Omental fat pad (tissue), 4 donors: ENCODE measurements at places on chromosomes 3 and 15. TPM values are rescaled to one million over a fixed set of nuclear protein-coding genes. Genes with fewer than 3 reads are reported as not detected.

The CPN2 gene
- not detected for total RNA-seq

GRCh38 chr3:44914936-44915335 lies 40.5 kb downstream of the TGM4 start:
- no peak for DNase-seq

- no peak for DNase-seq
Measured at GRCh38 chr3:112121577-112122547, 11.2 kb downstream of the GCSAM start.

DNA sequence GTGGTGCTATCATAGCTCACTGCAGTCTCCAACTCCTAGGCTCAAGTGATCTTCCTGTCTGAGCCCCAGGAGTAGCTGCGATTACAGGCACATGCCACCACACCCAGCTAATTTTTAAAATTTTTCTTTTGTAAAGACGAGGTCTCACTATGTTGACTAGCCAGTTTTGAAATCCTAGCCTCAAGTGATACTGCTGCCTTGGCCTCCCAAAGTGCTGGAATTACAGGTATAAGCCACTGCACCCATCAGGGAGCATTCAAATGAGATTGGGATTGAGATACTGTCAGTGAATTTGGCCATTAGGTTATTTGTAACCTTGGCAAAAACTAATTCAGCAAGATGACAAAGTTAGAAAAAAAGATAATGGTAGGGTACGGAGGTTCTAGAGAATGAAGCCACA lies 21.7 kb downstream of the EDC3 start:
- DNase-seq: no peak

The COL8A1 gene
- total RNA-seq: 157 TPM

The ANKRD63 gene
- total RNA-seq: not detected

- no peak for DNase-seq
Measured at GRCh38 chr3:7692866-7693265, 808.8 kb upstream of the LMCD1 start.

DNA sequence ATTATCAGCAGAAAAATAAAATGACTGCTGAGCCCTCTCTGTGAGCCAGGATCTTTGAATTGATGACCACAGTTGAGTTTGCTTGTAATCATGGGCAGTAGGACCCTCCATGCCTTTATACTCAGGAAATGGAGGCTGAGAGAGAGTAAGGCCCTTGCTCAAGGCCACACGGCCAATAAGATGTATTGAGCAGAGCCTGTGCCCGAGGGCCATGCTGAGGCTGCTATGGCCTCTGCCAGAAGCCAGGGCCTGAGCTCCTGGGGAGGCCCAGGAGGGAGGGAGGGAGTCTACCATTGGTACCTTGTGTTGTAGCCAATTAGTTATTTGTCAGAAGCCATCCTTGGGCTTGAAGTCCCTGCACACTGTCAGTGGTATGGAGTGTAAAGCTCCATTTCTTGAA lies 151.4 kb downstream of the DNAJB8 start:
- no peak for DNase-seq

The CBLB gene
- 205 TPM for total RNA-seq

DNA sequence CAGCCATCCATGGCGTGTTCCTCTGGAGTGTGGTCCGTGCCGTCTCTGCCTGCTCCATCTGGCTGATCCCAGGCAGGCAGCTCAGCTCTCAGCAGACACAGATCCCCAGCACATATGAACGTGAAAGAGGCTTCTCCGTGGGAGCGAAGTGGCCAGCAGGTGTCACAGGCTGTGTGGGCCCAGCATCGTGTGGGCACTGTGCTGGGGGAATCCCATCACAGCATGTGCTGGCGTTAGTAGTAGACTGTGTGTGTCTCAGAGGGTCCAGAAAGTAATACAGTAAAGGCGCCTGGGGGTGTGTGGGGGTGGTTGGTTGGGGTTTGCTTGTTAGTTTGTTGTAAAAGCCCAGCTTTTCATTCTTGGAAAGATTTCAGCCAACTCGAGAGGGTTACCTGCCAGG lies 147.6 kb downstream of the IGF1R start:
- no peak for DNase-seq

DNA sequence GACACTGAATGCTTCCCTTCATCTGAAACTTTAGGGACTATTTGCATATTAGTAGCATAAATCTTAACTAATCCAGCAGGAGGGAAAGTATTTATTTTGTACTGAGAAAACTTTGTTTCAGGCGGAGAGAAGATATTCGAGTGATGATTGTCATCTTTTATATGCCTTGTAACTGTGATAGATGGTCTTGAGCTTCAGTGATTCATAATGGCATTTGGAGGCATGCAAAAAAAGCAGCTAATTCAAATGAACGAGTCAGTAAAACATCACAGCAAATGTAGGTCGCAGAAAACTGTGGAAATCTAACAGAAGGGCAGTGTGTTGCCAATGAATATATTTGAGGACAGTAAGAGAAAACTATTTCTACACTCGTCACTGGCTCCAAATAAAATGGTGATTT lies 643.7 kb upstream of the NAALADL2 start:
- DNase-seq: no peak

DNA sequence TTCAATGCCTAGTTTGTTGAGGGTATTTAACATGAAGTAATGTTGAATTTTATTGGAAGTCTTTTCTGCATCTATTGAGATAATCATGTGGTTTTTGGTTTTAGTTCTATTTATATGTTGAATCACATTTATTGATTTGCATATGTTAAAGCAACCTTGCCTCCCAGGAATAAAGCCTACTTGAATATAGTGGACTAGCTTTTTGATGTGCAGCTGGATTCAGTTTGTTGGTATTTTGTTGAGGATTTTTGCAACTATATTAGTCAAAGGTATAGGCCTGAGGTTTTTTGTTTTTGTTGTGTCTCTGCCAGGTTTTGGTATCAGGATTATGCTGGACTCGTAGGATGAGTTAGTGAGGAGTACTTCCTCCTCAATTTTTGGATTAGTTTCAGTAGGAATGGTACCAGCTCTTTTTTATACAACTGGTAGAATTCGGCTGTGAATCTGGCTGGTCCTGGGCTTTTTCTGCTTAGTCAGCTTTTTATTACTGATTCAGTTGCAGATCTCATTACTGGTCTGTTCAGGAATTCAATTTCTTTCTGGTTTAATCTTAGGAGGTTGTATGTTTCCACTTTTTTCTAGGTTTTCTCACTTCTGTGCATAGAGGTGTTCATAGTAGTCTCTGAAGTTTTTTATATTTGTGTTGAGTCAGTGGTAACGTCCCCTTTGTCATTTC lies 209.8 kb upstream of the RBMS3 start:
- DNase-seq: no peak

DNA sequence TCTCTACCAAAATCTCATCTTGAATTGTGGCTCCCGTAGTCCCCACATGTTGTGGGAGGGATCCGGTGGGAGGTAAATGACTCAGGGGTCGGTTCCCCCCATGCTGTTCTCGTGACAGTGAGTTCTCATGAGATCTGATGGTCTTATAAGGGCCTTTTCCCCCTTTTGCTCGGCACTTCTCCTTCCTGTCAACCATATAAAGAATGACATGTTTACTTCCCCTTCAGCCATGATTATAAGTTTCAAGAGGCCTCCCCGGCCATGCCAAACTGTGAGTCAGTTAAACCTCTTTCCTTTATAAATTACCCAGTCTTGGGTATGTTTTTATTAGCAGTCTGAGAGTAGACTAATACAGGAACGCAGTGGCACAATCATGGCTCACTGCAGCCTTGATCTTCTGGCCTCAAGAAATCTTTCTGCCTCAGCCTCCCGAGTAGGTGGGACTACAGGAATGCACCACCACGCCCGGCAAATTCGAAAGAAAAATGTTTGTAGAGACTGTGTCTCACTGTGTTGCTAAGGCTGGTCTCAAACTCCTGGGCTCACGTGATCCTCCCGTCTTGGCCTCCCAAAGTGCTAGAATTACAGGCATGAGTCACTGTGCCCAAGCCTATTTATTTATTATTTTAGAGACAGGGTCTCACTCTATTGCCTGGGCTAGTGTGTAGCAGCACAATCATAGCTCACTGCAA lies 101.0 kb downstream of the ATP10A start:
- DNase-seq: no peak

DNA sequence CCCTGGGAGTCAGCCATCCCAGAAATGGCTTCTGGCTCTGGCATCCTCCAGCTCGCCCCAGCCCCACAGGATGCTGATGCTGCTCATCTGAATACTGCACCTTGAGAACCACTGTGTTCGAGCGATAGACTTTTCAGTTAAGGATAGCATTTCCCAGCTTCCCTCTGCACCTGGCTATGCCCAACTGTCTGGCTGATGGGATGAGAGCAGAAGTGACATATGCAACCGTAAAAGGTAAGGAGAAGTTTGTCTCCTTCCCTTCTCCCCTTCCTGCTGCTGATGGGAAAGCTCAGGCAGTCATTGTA lies 9.7 kb upstream of the HHATL start:
- DNase-seq: no peak

GRCh38 chr3:22893644-22894325 lies 309.3 kb upstream of the UBE2E2 start:
- DNase-seq: no peak

- no peak for DNase-seq
Measured at GRCh38 chr3:51605938-51606337, 65.1 kb upstream of the TEX264 start.

DNA sequence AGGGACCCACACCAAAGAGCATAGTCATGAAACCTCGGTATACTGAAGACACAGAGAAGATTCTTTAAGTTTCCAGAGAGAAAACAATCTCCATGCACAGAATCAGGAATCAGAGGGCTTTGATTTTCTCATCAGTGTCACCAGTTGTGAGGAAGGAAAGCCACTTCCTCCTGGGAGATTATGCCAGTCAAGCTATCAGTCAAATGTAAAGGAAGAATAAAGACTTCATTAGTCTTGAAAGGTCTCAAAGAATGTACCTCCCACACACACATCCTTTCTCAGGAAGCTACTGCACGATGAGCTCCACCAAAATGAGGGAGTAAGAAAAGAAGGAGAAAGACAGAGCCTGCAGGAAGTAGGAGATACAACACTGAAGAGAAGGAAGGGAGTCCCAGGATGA lies 486.3 kb downstream of the SHQ1 start:
- no peak for DNase-seq

The SMAD6 gene
- total RNA-seq: 15.6 TPM

- DNase-seq: no peak
Measured at GRCh38 chr3:150639262-150639661, 36.1 kb downstream of the SELENOT start.

The SCN11A gene
- total RNA-seq: 0.36 TPM

The TM4SF1 gene
- total RNA-seq: 285 TPM

GRCh38 chr3:35974872-35975271 lies 335.5 kb downstream of the ARPP21 start:
- no peak for DNase-seq

The CHST13 gene
- total RNA-seq: 1.7 TPM
